ENCODE measurements at places on chromosomes 2 and 18. TPM values are rescaled to one million over a fixed set of nuclear protein-coding genes. Genes with fewer than 3 reads are reported as not detected.

- no peak for DNase-seq
Observed at GRCh38 chr2:218435003-218435982, 16.4 kb downstream of the VIL1 start.

DNA sequence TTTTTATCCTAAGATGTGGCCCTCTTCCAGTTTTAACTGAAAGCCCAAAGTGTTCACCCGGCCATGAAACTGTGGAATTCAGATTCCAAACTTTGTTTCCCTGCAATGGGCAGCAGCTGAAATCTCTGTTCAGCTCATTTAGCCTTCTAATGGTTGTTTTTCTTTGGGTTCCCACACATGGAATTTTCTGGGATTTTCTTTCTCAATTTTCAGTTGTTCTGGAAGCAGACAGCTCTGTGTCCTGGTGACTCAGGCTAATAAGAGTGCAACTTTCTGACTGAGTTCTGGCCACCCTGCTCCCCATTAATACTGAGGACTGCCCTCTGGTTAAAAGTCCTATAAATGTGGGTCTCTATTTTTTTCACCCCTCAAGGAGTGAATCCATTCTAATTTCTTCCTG lies 78.5 kb downstream of the PMS1 start:
- DNase-seq, result no peak

DNA sequence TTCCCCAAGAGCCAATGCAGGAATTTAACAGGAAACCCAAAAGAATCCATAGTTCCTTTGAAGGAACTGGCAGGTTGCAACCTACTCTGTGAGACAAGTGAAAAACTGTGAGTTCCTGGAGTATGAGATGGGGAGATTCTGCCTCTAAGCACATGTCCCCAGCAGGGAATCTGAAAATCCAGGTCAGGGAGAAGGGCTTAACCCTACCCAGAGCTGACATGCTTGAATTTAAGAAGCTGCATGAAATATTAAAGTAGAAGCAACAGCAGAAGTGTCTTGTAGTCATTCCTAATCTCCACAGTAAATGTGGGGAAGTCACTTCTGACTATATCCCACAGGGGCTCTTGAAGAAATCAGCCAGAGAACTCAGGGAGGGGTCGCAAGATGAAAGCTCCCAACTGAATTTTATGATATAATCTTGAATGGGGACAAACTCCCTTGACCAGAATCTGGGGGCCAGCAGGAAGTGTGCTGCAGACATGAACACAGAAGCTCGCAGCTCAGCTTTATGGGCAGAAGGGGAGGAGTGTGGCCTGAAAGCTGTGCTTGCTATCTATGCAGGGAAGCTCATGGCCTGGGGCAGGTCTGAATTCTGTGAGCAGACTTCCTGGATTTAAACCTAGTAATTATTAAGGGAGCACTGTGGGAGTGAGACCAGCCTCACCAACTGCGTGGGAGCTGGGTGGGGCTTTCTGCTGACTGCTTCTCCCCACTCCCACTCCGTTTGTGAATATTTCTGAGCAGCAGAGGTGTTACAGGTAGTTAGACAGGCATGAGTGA lies 184.1 kb upstream of the KYNU start:
- DNase-seq, result no peak

DNA sequence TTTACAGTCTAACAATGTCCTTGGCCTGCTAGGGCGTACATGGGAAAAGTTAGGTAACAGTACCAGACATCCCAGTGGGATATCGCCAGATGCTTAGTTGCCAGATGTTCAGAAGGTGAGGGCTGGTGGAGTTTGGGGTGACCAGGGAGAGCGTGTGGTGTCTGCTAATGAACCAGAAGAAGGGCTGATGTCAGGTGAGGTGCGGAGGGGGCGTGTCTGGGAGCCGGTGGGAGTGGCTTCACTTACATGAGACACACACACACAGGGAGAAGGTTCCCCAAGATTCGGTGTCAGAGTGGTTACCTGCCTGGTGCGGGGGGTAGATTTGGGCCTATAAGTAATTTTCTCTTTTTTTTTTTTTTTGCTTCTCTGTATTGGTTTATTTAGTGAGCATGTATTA lies 12.2 kb downstream of the RAB31 start:
- DNase-seq, result no peak

DNA sequence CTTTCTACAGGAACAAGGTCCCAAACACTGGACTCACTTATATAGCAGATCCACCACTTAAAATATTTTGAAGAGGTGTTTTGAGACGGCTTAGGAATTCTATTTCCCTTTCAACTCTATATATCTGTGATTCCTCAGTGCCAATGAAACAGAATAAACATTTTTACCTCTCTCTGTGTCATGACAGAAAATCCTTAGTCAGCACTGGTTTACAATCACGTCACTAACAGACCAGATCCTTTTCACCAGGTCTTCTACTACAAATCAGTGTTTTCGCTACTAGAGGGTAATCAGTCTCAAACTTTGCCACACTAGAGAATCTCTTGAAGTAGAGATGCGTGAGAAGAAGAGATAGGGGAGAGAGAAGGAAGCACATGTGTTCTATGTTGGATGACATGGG lies 325.6 kb downstream of the SS18 start:
- DNase-seq, result no peak

ERFE gene
- total RNA-seq, result 0.86 TPM

FAM110C gene
- not detected for total RNA-seq

ECEL1 gene
- total RNA-seq, result 0.54 TPM

GLS gene
- total RNA-seq, result 362 TPM

GPR75 gene
- 2.1 TPM for total RNA-seq
